T-helper 9 cell (primary cell): ENCODE measurements at places on chromosomes 11 and 22.

DNA sequence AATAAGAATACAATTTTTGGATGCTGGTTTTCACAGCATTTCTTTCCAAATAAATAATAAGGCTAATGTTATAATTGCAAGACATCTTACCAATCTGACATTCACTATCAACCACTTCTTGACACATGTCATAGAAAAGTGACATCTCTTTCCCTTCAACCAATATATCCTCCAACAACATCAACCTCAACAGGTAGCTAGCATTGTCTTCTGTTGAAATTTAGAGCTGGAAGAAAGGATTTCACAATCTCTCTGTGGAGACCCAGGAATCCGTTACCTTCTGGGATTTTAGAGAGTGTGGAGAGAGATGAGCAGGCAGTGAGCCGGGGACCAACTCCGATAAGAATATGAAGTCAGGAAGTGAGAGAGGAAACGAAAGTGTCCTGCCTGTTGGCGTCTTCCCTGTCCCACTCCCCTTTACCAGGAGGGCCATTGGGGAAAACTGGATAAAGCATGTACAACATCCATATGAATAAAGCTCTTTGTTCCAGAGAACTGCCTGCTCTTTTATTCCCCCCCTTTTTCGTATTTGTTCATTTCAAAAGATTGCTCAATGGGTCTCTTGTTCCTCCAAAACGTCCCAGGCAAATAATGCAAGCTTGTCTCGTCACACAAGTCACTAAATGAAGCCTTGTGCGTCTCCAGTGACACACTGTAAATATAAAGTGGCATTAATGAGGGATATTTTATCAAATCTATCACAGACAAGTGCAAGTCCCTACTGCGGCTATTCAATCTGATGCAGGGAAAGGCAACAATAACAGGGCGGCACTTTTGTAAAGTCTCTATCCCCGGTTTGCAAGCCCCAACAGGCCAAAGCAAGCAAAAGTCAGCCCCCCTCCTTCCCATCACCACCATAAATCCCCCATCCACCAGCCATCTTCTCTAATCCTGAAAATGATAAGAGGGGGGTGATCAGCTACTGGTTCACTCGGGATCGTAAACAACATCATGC, 3.4 kb downstream of the CADM1 start:
- no peak for DNase-seq

- DNase-seq = no peak
Measured at GRCh38 chr22:49334449-49334789, 493.3 kb downstream of the BRD1 start.

DNA sequence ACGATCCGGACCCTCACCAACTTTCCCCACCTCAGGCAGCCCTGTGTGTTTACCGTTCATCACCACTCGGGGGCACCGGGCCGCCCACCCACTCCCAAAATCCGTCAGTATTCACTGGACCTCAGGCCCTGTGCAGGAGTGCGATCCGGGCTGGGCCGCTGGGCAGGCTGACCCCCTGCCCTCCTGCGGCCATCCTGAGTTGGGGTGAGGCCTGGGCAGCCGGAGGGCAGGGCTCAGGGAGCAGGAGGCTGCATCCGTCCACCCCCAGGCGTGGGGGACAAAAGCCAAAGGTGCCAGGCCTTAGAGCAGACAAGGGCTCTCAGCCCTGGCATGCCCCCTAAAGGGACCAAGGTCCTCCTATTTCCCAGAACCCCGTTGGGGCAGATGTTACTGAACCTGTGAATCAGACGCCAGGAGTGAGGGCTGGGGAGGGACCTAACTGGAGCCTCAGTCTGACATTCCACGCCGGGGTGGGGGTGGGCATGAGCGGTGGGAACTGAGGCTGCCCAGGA, 16.8 kb upstream of the TMEM191C start:
- no peak for DNase-seq

- no peak for DNase-seq
Measured at GRCh38 chr22:21448627-21449416, 18.4 kb upstream of the TMEM191C start.

- no peak for DNase-seq
Measured at GRCh38 chr11:129315781-129316579, 59.7 kb upstream of the BARX2 start.

DNA sequence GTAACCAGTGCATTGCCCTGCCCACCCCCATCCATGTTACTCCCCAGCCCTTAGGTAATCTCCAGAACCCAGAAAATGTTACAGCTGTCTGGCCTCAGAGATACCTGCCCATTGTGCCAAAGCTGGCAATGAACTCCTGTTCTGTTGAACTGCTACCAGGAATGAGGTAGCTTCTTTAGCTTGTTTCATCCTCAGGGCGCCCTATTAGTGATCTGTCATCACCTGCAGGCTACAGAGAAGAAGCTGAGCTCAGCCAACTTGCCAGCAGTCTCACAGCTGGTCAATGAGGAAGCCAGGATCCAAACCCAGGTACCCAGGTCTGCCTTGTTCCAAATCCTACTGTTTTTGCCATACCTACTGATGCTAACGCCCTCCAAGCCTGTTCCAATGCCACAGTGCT, 88.7 kb downstream of the GALNT18 start:
- DNase-seq = no peak

- DNase-seq = no peak
Measured at GRCh38 chr11:35717043-35717442, 54.5 kb downstream of the TRIM44 start.

DNA sequence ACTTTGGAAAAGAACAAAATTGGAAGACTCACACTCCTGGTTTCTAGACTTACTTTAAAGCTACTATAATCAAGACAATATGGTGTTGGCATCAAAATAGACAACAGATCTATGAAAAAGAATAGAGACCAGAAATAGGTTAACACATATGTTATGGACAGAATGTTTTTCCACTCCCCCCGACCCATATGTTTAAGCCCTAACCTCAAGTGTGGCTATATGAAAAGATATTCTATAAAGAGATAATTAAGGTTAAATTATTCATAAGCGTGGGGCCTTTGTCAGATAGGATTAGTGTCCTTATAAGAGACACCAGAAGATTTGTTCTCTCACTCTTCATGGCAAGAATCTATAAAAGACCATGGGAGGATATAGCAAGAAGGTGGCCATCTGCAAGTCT, 440.0 kb downstream of the AASDHPPT start:
- DNase-seq = no peak

GRCh38 chr11:14612694-14613093, 30.9 kb upstream of the PDE3B start:
- DNase-seq = no peak

- no peak for DNase-seq
Measured at GRCh38 chr11:129119036-129119435, 73.1 kb downstream of the ARHGAP32 start.

DNA sequence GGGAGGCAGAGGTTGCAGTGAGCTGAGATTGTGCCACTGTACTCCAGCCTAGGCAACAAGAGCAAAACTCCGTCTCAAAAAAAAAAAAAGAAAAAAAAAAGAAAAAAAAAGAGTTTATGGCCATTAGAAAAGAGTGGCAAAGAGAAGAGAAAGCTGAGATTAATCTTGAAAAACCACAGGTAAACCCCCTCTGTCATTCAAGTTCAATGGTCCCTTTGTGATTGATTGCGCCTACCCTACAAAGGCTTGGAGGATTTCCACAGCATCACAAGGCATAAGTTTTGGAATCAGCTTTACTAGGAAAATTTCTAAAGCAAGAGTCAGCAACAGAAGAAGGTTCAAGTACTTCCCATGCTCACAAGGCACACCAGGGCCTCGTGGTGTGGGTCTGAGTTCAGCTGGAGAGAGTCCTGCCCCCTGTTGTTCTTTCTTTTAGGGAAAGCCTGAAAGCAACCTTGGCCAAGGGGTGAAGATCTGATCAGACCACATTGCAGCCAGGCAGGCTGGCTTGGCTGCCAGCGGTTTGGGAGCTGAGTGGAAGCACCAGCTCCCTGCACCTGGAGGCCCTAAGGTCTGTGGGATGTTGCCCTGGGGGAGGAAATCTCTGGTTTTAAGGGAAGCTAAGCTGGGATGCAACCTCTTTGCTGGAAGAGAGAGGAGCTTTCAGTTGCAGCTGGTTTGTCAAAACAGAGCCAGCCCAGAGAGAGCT, 41.8 kb downstream of the SLN start:
- DNase-seq = no peak

GRCh38 chr11:35116762-35117640, 22.0 kb upstream of the CD44 start:
- DNase-seq = no peak

DNA sequence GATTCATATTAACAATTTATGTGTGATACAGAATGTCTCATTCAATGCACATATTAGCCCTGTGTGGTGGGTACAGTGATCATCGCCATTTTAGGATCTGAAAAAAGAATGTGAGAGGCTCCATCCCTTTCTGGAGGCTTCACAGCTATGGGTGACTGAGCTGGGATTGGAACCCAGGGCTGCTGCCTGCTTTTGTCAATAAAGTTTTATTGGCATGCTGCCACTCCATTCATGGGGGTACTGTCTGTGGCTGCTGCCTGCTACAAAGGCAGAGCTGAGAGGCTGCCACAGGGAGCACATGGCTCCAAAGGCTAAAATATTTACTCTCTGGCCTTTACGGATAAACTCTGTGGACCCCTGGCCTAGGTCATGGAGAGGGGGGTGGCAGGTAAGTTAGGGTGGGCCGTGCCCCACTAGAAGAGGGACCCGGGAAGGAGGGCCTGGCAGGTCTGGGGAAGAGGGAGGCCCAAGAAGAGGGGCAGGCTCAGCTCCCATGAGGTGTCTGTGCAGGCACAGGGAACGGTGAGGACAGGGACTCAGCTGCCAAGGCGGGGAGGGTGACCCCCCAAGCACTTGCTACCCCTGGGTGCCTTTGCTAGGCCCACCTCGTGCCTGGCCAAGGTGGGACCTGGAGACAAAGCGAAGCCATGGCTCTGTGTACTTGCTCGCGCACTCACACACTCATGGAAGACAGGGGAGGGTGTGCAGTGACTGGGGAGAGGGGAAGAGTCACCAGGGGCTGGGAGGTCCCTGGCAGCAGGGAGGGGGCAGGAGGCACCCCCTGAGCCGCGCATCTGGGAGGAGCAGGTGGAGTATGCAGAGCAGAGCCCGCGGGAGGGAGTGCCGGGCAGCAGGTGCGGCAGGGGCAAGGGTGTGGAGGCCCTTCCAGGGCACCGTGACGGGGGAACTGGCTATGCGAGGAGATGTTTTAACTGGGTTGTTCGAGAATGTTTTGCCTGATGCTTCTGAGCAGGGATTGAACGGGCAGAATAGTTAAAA, 335.3 kb downstream of the CTTN start:
- no peak for DNase-seq

- no peak for DNase-seq
Measured at GRCh38 chr22:20093418-20094196, 13.6 kb downstream of the DGCR8 start.

GRCh38 chr22:38345782-38346181, 28.5 kb upstream of the CSNK1E start:
- no peak for DNase-seq

DNA sequence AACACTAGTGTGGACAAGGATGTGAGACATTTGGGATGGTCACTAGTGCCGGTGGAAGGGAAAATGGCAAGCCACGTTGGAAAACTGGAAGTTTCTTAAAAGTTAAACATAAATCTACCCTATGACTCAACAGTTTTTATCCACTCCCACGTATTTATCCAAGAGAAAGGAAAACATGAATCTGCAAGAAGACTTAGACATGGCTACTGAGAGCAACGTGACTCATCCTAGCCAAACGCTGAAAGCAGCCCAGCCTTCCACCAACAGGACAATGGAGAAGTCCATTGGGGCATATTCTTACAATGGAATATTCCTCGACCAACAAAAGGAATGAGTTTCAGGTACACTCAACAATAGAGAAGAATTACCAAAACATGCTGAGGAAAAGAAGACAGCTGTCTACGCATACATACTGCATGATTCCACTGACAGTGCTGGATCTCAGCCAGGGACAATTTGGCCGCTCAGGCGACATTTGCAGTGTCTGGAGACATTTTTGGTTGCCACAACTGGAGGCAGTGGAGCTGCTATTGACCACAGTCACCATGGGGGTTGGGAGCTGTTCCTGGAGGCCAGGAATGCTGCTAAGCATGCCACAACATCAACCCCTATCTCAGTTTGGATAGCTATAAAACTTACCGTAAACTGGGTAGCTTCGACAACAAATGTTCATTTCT, 21.2 kb downstream of the SYT13 start:
- DNase-seq = no peak

GRCh38 chr11:82738091-82738490, 4.4 kb upstream of the FAM181B start:
- DNase-seq = no peak

DNA sequence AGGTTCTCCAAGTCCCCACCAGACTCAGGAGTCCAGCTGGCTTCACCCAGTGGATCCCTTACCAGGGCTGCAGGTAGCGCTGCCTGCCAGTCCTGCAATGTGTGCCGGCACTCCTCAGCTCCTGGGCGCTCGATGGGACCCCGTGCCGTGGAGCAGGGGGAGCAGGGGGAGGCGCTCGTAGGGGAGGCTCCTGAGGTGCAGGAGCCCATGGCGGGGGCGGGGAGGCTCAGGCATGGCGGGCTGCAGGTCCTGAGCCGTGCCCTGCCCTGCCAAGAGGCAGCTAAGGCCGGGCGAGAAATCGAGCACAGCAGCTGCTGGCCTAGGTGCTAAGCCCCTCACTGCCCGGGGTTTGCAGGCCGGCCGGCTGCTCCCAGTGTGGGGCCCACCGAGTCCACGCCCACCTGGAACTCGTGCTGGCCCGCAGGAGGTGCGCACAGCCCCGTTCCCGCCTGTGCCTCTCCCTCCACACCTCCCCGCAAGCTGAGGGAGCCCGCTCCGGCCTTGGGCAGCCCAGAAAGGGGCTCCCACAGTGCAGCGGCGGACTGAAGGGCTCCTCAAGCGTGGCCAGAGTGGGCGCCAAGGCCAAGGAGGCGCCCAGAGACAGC, 792.9 kb upstream of the CCDC179 start:
- DNase-seq = no peak

DNA sequence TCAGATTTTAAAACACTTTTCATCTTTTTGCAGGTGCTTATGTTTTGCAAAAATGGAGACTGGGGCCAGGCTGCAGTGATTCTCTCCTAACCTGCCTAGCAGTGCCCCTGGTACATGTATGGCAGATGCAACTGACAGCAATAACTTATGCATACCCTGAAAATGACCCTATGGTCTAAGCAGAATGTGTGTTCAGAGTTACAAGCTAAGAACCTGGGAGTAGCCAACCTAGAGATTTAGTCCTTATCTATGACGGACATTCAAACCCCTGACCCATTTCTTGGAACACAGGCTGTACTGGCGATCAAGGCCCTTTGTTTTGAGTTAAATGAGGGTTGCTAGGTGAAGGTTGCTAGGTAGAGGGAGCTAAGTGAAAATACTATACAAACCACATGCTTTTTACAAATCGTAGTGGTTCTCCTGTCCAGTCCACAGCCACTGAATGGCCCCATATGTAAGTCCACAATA, 184.9 kb upstream of the SESN3 start:
- no peak for DNase-seq

- DNase-seq = no peak
Measured at GRCh38 chr11:88050247-88050646, 125.0 kb downstream of the RAB38 start.

GRCh38 chr11:11810764-11811726, 30.7 kb upstream of the USP47 start:
- DNase-seq = no peak

- no peak for DNase-seq
Measured at GRCh38 chr22:24413736-24414385, 13.5 kb upstream of the ADORA2A start.

GRCh38 chr22:33350961-33351360, 292.8 kb upstream of the SYN3 start:
- no peak for DNase-seq
